Stimulated activated CD8-positive, alpha-beta memory T cell treated with anti-CD3 and anti-CD28 coated beads, Interleukin-15, amount 100 ng/mL, for 48 hours (primary cell): ENCODE measurements at places on chromosomes 13 and 19.

GRCh38 chr13:77544355-77544754 lies 8.8 kb downstream of the SCEL start:
- no peak for DNase-seq

- DNase-seq, result no peak
Observed at GRCh38 chr19:51407511-51408131, 9.8 kb downstream of the SIGLEC10 start.

GRCh38 chr13:42720113-42720857 lies 61.1 kb upstream of the FAM216B start:
- DNase-seq, result no peak

- DNase-seq, result no peak
Observed at GRCh38 chr13:107069108-107069776, 501.3 kb upstream of the ARGLU1 start.

GRCh38 chr13:58376349-58376748 lies 744.8 kb downstream of the PCDH17 start:
- no peak for DNase-seq

GRCh38 chr19:47152205-47152604 lies 21.6 kb downstream of the SAE1 start:
- no peak for DNase-seq

DNA sequence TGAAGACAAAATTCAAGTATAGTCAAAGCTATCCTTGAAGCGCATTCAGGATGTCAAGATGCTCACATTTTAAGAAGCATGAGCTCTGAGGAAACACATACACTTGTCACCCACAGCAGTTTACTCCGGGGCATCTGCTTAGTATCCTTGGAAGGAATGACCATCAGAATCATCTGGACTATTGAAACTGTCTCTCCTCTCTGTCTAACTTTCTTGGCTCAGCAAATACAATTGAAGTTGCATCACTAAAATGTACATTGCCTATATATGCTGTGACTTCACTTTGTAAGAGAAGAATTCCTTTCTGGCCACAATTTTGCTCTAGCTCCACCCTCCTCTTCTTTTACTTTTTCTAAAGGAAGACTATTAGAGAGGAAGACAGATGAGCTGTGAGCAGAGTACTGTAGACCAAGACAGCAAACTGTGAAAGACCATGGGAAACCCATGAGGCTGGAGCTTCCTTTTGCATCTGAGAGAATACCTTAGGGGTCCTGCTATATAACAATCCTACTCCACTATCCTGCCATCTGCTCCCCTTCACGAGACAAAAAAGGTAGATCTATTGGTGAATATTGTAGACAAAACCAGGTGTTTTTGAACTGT lies 906.3 kb downstream of the PCDH9 start:
- no peak for DNase-seq

- DNase-seq, result no peak
Observed at GRCh38 chr13:110520431-110521295, 40.9 kb downstream of the RAB20 start.

DNA sequence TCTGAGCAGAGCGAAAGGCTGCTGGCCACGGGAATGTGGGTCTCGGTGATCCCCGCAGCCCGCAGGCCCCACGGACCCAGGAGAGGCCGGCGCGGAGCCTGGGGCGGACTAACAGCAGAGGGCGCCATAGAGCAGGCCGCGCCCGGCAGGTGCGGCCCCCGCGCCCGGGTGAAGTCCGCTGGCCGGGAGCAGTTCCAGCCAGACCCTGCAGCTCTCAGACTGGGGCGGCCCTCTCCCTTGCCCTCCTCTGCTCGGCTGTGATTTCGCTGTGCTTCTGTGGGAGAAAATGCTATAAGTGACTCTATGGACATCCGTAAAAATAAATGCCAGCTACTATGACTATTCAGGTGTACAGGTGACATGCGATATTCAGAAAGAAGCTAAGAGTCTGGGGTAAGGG lies 37.7 kb downstream of the GSX1 start:
- DNase-seq, result peak; percentile 26
